ENCODE measurements at places on chromosomes 2 and 18.
A peak's percentile ranks its signal among the peaks of the same experiment; 100 is the strongest.

DNA sequence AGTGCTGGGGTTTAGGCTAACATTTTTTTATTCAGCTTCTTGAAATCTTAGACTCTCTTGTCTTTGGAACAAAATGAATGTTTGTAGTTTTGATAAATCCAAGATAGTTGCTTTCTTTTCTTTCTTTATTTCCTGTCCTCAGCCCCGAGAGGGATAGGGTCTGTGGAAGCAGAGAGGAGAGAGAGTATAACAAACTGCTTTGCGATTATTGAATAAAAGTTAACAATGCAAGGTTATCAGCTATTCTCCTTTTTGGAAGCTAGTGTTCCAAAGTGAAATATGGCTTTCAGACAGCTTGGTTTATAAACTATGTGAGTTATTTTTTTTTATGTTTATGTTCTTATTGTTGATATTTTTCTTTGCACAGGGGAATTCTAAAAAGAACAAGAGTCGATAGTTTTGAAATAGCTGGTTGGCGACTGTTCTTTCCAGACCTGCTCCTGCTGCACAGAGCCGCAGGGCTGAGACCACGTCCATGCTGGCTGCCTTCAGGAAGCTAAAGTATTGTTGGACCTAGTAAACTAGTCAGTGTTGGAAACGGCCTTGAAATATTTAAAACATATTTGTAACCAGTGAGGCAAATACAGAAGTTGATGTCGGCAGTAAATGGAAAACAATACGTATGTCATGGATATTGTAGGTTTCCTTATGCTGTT is 15.5 kb upstream of the STON1 start:
- DNase-seq = no peak

GRCh38 chr18:50706199-50706598 is 113.6 kb downstream of the MRO start:
- no peak for DNase-seq

GRCh38 chr2:212266297-212266696 is 272.3 kb downstream of the ERBB4 start:
- DNase-seq = no peak

DNA sequence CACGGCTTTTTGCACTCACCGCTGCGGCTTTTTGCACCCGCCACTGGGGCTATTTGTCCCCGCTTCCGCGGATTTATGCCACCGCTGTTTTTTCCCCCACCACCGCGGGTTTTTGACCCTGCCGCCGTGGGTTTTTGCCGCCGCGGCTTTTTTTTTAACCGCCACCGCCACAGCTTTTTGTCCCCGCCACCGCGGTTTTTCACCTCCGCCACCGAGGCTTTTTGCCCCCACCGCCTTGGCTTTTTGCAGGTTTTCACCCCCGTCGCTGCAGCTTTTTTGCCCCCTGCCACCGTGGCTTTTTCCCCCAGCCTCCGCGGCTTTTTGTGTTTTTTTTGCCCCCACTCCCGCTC is 2796.7 kb upstream of the TEKT4 start:
- DNase-seq = no peak

DNA sequence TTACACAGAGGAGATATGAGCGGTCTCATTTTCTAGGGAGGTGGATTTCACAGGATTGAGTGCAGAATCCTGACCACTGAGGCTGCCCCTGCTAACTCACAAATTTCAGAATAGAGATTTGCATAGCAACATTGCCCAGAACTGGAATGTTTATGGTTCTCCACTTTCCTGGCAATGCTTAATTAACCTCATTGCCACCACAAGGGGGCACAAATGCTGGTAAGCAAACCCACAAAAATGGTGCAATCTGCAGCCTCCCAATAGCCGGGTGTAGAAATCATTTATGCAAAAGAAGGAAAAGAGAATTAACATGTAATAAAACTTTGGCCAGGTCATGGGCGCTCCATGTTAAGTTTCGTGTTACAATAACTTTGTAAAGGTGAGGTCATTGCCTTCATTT is 112.4 kb downstream of the CYRIA start:
- peak; percentile 10 for DNase-seq

DNA sequence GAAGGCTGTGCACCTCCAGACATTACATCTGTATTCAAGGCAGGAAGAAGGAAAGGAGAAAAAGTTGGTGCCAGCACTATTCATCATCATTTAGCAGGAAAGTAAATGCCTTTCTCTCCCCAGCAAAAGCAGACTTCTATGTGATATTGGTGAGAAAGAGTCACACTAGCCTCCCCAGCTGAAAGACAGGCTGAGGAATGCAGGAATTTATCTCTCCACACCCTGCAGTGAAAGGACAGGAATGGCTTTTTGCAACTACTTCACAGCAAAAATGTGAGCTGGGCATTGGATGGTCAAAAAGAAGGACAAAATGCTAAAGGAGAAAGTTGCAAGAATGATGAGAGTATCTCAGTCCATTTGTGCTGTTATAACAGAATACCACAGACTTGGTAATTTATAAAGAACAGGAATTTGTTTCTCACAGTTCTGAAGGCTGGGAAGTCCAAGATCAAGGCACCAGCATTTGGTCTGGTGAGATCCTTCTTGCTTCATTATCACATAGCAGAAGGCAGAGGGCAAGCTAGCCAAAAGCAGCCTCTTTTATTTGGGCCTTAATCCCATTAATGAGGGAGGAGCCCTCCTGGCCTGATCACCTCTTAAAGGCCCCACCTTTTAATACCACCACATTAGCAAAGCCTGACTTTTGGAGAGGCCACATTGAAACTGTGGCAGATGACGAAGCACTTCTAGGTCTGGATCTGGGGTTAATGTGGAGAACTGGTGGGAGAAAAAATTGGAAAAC is 388.1 kb upstream of the SLC14A2 start:
- no peak for DNase-seq

- DNase-seq = no peak
Observed at GRCh38 chr2:196318517-196319377, 147.4 kb upstream of the STK17B start.

DNA sequence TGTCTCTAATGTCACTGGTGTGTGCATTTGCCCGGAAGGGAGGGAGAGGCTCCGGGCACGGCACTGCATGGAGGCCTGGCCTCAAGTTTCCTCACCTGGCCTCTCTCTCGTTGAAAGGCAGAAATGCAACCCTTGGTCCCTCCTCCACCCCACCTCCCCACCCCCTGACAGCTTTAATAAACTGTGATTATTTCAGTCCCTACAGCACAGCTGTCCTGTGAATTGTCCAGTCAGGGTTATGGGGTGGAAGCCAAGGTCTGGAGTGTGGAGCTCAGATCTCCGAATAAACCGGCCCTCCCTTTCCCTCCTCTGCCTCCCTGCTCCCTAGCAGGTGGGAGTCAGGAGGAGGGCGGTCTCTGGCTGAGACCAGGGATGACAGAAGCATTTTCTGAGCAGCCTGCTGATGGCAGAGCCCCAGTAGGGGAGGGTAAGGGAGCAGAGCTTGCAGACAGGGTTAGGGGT is 199.2 kb upstream of the SMAD2 start:
- DNase-seq = no peak

GRCh38 chr18:25724997-25725396 is 365.4 kb downstream of the SS18 start:
- DNase-seq = no peak

GRCh38 chr2:105934467-105934866 is 189.8 kb downstream of the NCK2 start:
- no peak for DNase-seq

GRCh38 chr2:128789221-128789620 is 470.6 kb upstream of the HS6ST1 start:
- no peak for DNase-seq

- DNase-seq = no peak
Observed at GRCh38 chr2:30940839-30941238, 133.6 kb upstream of the CAPN13 start.

DNA sequence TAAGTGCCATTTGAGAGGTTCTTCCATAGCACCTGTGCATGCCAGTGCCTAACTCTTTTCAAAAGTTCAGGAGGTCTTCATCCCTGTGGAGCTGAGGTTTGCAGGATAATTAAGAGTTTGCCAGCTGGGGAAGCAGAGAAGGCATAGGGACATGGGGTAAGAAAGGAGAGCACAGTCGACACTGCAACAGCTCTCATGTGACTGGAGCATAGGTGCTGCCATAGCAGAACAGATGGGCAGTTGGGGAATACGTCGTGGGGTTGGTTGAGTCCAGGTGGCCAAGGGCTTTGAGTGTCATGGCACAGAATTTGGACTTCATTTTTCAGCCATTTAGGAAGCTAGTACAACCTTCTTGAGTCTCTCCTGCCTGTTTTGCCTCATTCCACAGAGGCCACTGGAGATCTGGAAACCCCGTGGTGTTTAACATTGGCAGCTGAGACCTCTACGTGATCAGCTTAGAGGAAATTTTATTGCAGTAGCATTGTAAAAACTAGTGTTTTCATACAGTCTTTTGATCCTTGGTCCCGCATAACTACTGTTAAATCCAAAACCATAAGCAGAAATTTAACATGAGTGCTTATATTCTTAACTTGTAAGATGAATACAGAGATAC is 65.1 kb downstream of the CRIM1 start:
- no peak for DNase-seq

DNA sequence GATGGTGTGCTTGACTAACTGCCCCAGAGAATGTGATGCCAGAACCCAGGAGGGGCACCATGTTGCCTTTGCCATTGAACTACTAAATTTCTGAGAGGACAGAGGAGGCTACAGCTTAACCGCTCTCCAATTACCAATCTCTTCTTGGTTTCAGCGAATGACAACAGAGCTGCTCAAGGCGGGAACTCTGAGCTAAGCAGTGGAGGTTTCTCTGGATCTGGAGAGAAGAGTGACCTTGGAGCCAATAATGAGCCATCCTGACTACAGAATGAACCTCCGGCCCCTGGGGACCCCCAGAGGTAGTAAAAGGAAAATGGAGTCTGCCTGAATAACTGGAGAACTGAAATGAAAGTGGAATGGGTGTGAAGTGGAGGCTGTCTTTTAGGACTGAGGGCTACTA is 53.2 kb downstream of the DIS3L2 start:
- DNase-seq = no peak

DNA sequence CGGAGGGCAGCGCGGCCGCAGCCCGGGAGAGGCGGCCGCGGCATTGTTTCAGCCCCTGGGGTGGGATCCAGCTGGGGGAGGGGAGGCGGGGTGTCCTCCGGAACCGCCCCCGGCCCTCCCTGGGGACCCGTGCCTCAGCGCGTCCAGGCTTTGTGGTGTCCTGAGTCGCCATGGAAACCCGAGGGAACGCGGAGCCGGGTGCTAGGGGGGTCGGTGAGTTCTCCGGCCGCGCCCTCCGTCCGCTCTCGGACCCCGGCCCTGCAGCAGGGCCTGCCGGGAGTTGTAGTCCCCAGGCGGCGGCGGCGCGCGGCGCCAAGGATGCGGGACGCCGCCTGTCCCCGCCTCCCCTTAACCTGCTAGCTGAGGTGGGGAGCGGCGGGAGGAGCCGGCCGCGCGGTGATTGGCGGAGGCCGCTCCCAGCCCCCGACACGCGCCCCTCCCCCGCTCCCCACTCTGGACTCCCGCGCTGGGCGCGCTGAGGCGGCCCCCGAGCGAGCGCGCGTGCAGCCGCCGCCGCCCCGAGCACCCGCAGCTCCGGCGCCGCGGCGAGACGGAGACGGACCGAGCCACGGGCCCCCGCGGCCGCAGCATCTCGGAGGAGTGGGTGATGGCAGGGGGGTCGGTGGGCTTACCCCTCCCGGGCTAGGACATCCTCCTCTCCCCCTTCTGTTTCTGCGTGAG is at the start of gene DPYSL5:
Gene DPYSL5, plus strand, starts transcription at position 478 of the 681 bp plus-strand sequence. CDS start 50,368 bp downstream, outside the sequence.
- DNase-seq = peak; percentile 79

DNA sequence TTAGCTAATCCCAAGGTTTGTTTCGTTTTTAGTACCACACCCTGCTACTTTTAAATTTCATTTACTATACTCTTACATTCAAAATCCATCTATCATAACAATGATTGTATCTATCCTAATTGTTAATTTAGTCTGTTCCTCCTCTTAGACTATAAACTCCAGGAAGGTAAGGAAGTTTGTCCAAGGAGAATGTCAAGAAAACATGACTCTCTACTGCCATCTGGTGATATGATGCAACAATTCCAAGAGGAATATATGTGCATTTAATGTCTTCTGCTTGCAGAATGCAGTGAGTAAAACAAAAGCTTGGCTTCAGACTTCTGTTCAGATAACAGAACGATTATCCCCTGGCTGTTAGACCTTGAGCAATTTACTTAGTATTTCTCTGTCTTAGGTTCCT is 1267.1 kb downstream of the LRP1B start:
- DNase-seq = no peak

GRCh38 chr2:33214857-33215256 is 261.6 kb upstream of the RASGRP3 start:
- DNase-seq = no peak

DNA sequence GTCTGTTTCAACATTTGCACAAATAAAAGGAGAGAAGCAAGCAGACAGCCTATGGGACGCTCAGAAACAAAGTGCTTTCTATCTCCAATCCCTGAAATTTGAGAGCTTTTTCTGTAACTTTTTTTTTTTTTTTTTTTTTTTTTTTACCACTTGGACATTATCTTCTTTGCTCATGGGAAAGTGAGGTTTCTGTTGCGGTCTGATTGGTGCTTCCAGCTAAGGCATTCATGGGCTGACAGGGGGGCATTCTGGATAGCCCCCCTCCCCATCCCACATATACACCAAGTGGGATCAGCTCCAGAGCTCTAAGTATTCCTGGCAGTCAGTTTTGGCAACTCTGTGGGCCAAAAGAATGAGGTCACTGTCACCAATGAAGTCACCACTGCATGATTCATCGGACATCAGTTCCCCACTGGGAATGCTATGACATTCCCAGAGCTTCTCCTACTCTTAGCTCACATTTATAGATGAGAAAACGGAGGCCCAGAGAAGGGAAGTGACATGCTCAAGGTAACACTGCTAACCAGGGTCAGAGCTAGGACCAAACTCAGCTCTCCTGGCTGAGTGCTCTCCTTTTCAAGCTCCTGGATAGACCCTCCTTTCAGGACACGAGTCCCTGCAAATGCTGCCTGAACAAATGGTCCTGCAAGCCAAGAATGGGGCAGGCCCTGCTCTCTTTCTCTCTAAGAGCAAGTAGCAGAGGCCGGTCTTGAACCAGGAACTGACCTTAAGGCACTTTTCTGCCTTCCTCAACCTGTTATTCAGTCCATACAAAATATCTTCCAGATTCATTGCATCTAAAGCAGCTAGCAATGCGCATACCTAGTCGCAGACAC is 61.3 kb downstream of the TMEM247 start:
- no peak for DNase-seq

DNA sequence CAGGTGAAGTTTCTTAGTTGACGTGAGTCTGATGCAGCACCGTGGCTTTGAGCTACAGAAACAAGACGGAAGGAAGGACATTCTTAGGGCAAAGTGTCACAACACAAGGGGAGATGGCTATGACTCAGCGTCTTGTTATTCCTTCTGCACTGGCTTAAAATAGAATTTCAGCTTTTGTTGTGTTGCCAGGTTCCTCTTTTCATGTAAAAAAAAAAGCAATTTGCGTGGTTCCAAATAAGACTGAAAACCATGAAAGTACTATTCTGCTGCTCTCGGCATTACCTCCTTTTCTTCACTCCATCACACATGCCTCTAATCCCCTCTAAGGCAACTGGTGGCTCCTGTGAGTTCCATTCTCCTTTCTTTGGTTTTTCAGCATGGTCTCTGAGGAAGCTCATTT is 150.1 kb downstream of the ANTXR1 start:
- DNase-seq = no peak

- no peak for DNase-seq
Observed at GRCh38 chr2:172953411-172953810, 122.2 kb upstream of the MAP3K20 start.

GRCh38 chr18:68972176-68972575 is 174.3 kb downstream of the CCDC102B start:
- DNase-seq = no peak
